Astrocyte of the spinal cord (primary cell): ENCODE measurements at places on chromosomes 12 and 14.

DNA sequence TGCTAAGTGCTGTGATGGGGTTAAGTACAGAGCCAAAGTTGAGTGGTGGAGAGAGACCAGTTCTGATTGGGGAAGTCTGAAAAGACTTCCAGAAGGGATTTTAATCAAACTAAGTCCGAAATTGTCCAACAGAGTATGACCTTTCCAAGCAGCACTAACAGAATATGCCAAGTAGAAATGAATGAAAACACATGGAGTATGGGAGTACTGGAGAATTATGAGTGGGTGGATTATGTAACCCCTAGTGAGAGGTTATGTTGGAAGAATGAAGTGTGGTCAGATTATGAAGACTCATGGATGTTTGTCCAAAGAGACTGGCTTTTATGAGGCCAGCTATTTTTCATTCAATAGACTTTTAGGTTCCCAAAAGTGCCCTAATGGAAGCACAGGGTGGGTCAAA is 94.0 kb upstream of the PLEKHA5 start:
- no peak for DNase-seq

GRCh38 chr12:24507827-24508226 is 441.1 kb downstream of the BCAT1 start:
- no peak for DNase-seq

DNA sequence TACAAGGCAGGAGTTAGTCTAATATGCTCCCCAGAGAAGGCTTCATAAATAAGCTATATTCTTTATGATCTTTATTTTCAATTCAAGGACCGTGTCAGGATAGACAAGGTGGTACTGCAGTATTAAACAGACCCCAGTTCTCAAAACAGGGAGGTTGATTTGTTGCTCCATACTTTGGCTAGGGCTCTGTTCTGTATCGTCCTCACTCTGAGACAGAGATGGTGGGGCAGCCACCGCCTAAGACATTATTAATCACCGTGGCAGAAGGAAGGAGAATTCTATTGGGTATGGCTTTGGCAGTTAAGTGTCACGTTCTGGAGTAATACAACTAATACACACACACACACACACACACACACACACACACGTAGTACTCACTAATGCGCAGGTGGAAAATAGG is 117.0 kb upstream of the SLCO1C1 start:
- no peak for DNase-seq

DNA sequence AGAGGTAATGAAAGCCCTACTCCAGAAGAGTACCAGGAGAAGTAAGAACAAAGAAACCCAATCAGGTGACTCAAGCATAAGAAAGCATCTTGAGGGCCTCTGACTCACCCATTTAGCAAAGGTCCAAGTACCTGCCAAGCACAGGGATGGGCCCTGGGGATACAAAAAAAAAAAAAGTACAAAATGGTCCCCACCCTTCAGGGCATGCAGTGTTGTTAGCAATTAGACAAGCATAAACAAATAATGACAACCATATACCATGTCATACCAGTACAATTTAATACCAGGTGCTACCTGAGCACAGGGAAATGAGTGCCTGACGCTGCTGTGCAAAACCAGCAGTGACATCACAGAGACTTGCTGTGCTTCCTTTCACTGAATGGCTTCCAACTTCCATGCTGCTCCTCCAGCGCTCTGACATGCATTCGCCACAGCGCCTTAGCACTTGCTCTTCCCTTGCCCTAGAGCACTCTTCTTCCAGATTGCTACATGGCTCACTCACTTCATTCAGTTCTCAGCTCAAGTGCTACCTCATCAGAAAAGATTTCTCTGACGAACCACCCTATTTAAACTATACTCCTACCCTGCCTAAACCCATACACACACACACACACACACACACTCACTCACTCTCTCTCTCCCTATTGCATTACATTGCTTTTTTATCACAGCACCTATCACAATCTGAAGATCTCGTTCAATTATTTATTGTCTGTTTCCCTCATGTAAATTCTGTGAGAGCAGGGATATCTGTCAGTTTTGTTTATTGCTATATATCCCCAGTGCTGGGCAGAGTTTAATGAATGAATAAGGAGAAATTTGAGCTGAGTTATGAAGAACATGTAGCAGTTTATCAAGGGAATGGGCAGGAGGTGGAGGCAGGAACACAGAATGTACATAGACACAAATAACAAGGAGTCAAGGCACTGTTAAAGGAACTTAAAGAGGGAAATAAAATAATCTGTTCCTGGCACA is 12.9 kb upstream of the EPS8 start:
- DNase-seq, result no peak

GRCh38 chr12:10700581-10700980 is 22.5 kb downstream of the YBX3 start:
- DNase-seq, result no peak
